ENCODE measurements at places on chromosomes 7 and 10. TPM values are rescaled to one million over a fixed set of nuclear protein-coding genes. Genes with fewer than 3 reads are reported as not detected.

GRCh38 chr7:148371280-148371937, 219.2 kb upstream of the C7orf33 start:
- peaks cover 22% of the 10 kb centered on the region for H3K36me3 ChIP-seq
- no peak overlapping the region for H3K4me3 ChIP-seq
- H3K27ac ChIP-seq, result no peak overlapping the region

- peaks cover 22% of the 10 kb centered on the region for H3K36me3 ChIP-seq
- no peaks in the 10 kb centered on the region for H3K27me3 ChIP-seq
- H3K4me3 ChIP-seq, result no peak overlapping the region
- H3K4me1 ChIP-seq, result no peaks in the 10 kb centered on the region
- no peak for DNase-seq
Measured at GRCh38 chr7:139294241-139294640, 46.9 kb upstream of the FMC1 start.

- DNase-seq, result no peak
- no peak overlapping the region for H3K4me3 ChIP-seq
- no peaks in the 10 kb centered on the region for H3K36me3 ChIP-seq
- no peaks in the 10 kb centered on the region for H3K27me3 ChIP-seq
- no peak overlapping the region for H3K27ac ChIP-seq
Measured at GRCh38 chr7:121301446-121302213, 27.2 kb upstream of the WNT16 start.

DNA sequence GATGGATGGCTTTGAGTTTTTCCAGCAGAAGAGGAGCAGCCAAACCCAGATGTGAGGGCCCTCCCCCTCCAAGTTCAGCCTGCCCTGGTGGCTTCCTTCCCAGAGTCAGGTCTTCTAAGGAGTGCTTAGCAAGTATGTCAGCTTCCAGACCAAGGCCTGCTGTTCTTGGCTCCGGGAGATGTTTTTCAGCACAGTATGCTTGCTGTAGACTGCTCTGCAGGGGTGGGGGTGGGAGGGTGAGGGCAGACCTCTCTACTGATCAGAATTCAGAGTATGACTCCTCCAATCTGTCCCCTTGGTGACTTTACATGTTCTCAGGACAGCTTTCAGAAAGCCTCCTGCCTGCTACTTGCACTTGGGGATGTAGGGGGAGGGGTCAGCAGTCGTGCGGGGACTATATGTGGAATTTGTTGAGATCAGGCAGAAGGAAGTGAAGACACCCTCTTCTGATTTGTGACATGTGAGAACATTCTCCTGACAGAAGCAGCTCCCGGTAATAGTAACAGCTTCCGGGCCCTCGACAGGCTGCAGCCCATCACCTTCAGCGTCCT, 516.4 kb upstream of the ZMIZ1 start:
- peaks cover 32% of the 10 kb centered on the region for H3K27me3 ChIP-seq
- H3K4me3 ChIP-seq, result no peak overlapping the region
- DNase-seq, result no peak

DNA sequence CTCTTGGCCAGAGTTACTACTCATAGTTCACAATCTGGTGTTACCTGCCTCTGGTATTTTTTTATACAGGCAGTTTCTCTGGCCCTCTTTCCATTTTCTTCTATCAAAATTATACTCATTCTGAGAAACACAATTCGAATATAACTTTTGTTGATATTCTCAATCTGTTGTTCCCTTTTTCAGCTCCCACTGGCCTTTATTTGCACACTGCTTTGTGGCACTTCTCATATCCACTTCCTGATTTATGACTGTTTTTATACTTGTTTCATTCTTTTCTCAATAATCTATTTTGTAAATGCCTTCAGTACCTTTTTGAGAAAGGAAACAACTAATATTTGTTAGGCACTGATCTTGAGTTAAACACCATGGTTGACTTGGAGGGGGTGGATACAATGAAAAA, 93.8 kb upstream of the HDAC9 start:
- H3K27me3 ChIP-seq, result no peaks in the 10 kb centered on the region
- H3K4me3 ChIP-seq, result no peak overlapping the region
- no peak overlapping the region for H3K27ac ChIP-seq
- H3K36me3 ChIP-seq, result no peaks in the 10 kb centered on the region
- peaks cover 40% of the 10 kb centered on the region for H3K4me1 ChIP-seq
- DNase-seq, result no peak

- no peak overlapping the region for H3K27ac ChIP-seq
- no peak overlapping the region for H3K4me3 ChIP-seq
- H3K4me1 ChIP-seq, result peaks cover 25% of the 10 kb centered on the region
- H3K27me3 ChIP-seq, result no peaks in the 10 kb centered on the region
- no peaks in the 10 kb centered on the region for H3K36me3 ChIP-seq
Measured at GRCh38 chr10:77507291-77507880, 130.2 kb downstream of the KCNMA1 start.

- H3K27ac ChIP-seq, result no peak overlapping the region
- no peak overlapping the region for H3K4me3 ChIP-seq
- no peaks in the 10 kb centered on the region for H3K27me3 ChIP-seq
- no peaks in the 10 kb centered on the region for H3K36me3 ChIP-seq
Measured at GRCh38 chr7:43511029-43511428, 71.9 kb upstream of the STK17A start.

GRCh38 chr10:1267568-1267967, 211.4 kb downstream of the WDR37 start:
- DNase-seq, result no peak
- H3K36me3 ChIP-seq, result peaks cover under 1% of the 10 kb centered on the region
- peaks cover 23% of the 10 kb centered on the region for H3K4me1 ChIP-seq

DNA sequence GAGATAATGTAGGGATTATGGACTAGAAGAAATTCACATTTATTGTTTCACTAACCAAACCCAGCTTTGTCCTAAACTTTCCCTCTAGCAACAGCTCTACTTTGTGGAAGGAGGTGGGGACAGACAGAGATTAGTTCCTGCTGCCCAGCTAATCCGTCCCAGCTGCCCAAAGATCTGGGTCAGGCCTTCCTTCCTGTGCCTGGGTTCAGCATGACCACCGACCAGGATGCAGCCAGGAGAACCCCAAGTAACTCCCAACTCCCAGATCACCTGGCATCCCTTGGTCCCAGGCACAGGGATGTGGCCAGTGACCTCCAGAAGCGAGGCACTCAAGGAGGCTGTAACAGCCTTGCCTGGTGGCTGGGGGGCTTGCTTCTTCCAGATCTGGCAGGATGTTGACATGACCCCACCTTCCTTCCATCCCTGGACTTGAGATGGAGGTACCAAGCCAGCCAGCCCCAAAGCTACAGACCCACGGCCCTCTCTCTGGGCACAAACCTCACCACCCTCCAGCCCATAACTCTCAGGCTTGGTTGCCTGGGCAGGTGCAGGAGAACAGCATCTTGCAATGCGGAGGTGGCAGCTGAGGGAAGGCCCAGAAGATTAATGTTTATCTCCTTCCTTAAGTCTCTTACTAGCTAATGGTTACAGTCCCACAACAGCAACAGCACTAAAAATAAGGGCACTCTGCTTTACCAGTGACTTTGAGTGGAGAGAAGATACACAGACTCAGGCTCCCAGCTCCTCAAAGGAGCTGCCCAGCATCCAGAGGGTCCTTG, 11.1 kb downstream of the CAMK2G start:
- H3K4me1 ChIP-seq, result peaks cover 22% of the 10 kb centered on the region
- H3K27me3 ChIP-seq, result no peaks in the 10 kb centered on the region
- no peak overlapping the region for H3K27ac ChIP-seq
- DNase-seq, result no peak
- no peak overlapping the region for H3K4me3 ChIP-seq

DNA sequence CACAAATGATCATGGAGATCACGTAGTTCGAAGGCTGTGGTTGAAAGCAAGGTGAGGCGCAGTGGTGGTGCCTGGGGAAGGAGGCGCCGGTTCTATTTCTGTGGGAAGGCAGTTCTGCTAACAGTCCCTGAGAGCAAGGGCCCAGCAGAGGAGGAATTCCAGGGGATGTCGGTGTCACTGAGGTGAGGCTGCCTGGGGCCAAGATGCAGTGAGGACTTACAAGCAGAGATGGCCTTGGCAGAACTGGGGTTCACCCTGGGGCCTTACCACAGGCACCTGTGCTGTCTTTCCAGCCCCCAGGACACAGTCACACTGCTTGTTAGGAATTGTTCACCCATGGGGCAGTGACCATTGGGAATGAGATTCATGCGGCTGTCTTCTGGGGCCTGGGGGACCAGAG, 26.7 kb downstream of the GBX1 start:
- DNase-seq, result no peak
- no peaks in the 10 kb centered on the region for H3K27me3 ChIP-seq
- no peak overlapping the region for H3K27ac ChIP-seq
- H3K4me3 ChIP-seq, result no peak overlapping the region

DNA sequence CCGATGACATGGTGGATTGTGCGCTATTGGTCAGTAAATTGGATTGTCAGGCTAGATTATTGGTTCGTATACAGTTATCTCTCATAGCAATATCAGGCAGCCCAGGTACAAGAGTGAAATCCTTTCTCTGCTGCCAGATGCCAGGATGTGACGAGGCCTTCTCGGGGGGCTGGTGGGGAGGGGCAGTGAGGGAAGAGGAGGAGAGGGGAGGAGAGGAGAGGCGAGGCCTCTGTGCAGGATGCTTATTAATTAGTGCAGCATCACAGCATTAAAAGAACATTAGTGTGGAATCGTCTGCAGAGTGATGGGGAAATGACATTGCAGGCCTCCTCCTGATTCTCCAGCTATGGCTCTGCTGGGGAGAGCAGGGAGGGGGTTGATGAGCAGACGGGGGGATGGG, 30.5 kb upstream of the SLF2 start:
- DNase-seq, result no peak
- no peak overlapping the region for H3K4me3 ChIP-seq
- H3K4me1 ChIP-seq, result peaks cover 12% of the 10 kb centered on the region
- H3K27ac ChIP-seq, result no peak overlapping the region
- H3K36me3 ChIP-seq, result no peaks in the 10 kb centered on the region
- peaks cover 10% of the 10 kb centered on the region for H3K27me3 ChIP-seq

GRCh38 chr7:74032191-74032490, 4.2 kb downstream of the ELN start:
- H3K4me3 ChIP-seq, result no peak overlapping the region
- H3K36me3 ChIP-seq, result no peaks in the 10 kb centered on the region
- H3K4me1 ChIP-seq, result peaks cover 29% of the 10 kb centered on the region

DNA sequence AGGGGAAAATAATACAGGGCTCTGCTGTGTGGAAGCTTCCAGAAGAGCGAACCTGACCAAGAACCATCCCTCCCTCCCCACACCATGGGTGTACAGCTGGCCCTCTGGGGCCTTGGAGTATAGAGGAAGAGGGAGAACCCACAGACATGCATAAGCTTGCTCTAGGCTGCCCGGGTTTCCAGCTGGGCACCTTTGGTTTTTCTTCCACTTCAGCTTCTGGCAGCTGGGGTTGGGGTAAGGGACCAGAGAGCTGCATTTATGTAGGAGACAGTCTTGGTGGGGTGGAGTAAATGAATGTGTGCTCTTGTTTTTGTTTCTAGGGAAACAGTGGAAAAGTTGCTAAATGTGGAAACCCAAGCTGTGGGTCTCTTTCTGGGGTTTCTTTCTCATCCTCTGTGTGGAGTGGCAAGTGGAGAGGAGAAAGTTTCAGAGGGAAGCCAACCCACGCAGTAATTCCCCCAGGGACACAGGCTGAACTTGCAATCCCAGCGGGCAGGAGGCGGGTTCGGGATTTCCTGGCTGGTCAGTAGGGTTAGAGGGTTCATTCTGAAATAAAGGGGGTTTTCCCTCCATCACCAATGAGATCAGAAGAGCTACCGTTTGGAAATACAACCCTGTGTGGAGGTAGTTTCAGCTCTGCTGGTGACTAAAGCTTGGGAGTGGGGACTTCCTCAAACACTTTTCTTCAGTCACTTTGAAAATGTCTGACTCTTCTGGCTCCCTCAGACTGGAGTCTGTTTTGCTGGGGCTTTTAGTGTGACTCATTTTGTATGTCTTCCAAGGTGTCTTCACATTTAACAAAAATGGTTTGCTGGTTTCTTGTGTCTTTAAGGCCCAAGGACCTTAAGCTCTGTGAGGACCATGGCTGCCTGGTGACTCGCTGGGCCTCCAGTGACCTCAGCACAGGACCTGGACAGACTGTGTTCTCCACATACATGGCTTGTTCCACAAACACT, 22.2 kb upstream of the SRGN start:
- no peak overlapping the region for H3K4me3 ChIP-seq
- no peak overlapping the region for H3K27ac ChIP-seq
- no peak for DNase-seq
- no peaks in the 10 kb centered on the region for H3K27me3 ChIP-seq

GRCh38 chr7:115229401-115230105, 307.7 kb downstream of the MDFIC start:
- H3K4me1 ChIP-seq, result peaks cover 17% of the 10 kb centered on the region
- H3K27me3 ChIP-seq, result peaks cover 100% of the 10 kb centered on the region
- H3K27ac ChIP-seq, result no peak overlapping the region
- no peak for DNase-seq

DNA sequence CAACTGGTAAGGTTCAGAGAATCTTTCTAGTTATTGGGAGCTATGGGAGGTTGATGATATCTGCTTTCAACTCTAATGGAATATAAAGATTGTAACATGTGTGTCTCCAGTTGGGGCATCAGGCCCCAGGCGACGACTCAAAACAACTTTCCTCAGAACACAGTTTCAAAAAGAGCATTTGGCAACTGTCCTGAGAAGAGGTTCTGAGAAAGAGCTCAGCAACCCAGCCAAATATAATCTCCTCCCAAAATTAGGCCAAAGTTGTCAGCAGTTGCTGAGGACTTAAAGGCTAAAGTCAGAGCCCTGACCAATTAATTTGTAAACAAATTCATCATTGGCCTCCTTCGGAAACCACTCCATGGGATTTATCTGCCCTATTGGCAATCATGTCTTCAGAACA, 251.1 kb upstream of the NFE2L3 start:
- no peaks in the 10 kb centered on the region for H3K36me3 ChIP-seq
- no peak overlapping the region for H3K27ac ChIP-seq
- H3K4me1 ChIP-seq, result peaks cover 8% of the 10 kb centered on the region
- DNase-seq, result no peak
- no peaks in the 10 kb centered on the region for H3K27me3 ChIP-seq
- H3K4me3 ChIP-seq, result no peak overlapping the region

- no peak for DNase-seq
- no peak overlapping the region for H3K27ac ChIP-seq
- no peaks in the 10 kb centered on the region for H3K36me3 ChIP-seq
- H3K27me3 ChIP-seq, result peaks cover 100% of the 10 kb centered on the region
- peaks cover 57% of the 10 kb centered on the region for H3K4me1 ChIP-seq
Measured at GRCh38 chr7:27242154-27242553, 448 bp upstream of the EVX1 start.

GRCh38 chr7:73626814-73627213, 2.5 kb upstream of the MLXIPL start:
- no peak for DNase-seq
- H3K27ac ChIP-seq, result no peak overlapping the region
- peaks cover 7% of the 10 kb centered on the region for H3K4me1 ChIP-seq

The UTF1 gene
- total RNA-seq, result 140 TPM

The MYOF gene
- total RNA-seq, result 1.4 TPM

The C7orf33 gene
- not detected for total RNA-seq

The OGDHL gene
- total RNA-seq, result 35.1 TPM

The GRM8 gene
- 2.1 TPM for total RNA-seq

The OR2A5 gene
- total RNA-seq, result not detected

The GNGT1 gene
- 0.63 TPM for total RNA-seq

The STEAP4 gene
- 0.18 TPM for total RNA-seq

The LRRD1 gene
- total RNA-seq, result not detected

The TAS2R4 gene
- 1.1 TPM for total RNA-seq

The GPR158 gene
- total RNA-seq, result 0.44 TPM

The WASHC2C gene
- 24.8 TPM for total RNA-seq
